ENCODE measurements at places on chromosomes 3 and 15.
A peak's percentile ranks its signal among the peaks of the same experiment; 100 is the strongest.

GRCh38 chr3:190780524-190780923, 82.0 kb downstream of the GMNC start:
- no peak for DNase-seq

GRCh38 chr3:101689286-101689685, 2.8 kb upstream of the RPL24 start:
- no peak for DNase-seq

DNA sequence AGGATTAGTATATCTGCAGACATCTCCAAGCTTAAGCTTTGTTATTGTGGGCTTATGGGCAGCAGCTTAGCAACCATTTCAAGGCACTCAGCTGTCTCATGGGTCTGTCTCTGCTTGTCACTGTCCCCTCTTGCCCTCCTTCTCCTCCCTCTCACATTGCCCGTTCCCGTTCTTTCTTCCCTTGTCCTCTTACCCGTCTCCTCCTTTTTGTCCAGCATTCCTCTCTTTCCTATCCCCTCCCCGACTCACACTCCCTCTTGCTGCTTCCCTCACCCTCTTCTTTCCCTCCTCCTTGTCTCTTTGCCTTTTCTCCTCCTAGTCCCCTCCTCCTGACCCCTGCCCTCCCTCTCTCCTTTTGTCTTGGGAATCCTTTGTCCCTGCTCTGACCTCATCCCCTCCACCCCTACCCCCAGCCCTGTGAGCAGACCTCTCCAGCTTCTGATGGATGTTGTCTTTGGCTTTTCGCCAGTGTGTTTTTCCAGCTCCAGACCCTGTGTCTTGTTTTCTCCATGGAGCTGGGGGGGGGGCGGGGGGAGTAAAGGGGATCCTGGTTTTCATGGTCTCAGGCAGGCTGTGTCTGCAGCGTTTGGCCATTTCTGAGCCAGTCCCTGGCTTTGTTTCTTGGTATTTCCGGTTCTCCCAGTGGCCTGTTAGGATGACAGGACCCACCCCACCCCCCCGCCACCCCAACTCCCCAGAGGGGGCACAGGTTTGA, 47.9 kb upstream of the TRAK1 start:
- peak; percentile 36 for DNase-seq

- DNase-seq: no peak
These were observed 30.5 kb downstream of the ITGB5 start for GRCh38 chr3:124856677-124857076.

DNA sequence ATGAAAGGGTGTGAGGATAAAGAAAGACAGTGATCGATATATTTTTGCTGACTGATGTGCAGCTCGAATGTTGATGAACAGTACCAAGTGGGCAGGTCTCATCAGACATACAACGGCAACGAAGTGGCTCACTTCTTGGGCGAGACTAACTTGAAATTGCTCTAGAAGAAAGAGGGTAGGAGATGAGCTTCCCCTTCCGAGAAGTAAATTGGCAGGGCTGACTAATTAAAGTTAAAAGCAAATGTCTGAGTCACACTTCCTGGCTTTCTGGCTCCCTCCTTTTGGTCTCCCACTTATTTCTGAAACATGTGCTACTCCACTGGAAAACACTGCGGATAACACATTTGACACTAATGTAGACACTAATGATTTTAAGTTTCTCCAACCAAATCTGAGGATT, 228.3 kb downstream of the ABHD5 start:
- no peak for DNase-seq

DNA sequence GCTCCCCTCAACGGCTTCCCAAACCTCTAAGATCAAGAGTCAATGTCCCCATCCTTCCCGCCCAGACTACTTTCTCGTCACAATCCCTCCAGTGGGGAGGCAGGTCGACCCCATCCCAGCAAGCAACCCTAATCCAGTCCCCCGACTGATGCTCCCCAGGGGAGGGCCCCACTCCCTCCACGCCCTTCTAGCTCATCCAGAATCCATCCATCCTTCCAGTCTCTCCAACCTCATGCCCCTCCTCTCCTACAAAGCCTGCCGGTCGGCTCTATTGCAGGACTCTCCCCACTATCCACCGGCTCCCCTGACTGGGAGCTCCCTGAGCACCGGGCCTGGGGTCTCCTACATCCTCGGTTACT, 1.3 kb downstream of the ADAMTS7 start:
- no peak for DNase-seq

DNA sequence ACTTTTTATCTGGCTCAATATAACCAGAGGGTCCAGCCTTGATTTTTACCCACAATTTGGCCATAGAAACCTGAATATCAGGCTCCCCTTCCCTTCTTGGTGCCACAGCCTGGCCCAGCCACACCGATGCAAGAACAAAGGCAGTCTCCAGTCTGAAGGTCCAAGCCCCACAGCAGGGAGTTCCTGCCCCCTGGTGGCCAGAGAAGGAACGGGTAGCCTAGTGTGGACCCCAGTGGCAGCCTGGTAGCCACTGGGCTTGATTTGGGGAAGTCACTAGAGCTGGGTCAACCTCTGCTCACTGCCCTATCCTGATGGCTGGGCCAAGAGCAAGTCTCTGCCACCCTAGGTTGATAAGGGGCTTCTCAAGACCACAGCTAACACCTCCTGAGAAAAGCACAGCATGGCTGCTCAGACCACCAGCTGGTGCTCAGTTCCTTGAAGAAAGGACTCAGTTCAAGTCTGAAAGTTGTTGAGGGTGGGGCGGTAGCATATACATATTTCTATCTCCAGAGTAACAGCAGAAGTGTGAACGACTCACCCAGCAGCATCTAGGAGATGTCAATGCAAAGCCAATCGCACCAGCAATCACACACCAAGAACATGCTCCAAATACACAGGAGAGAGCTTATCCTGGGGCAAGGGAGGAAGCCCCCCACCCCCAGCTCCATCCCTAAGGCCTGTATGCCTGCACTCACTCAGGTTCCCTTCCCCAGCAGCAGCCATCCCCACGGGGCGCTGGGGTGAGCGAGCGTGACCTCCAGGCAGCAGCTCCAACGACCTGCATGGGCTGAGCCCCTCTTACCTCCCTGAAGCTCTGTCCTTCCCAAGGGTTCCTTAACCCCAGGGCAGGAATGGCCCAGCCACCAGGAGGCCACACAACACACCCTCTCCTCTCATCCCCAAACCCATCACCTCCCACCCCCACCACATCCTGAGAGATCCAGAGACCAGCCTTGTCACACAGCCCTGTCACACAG, 7.6 kb downstream of the PFKFB4 start:
- DNase-seq: peak; percentile 85

GRCh38 chr3:187684880-187685279, 14.7 kb upstream of the SST start:
- DNase-seq: no peak

- DNase-seq: no peak
These were observed 47.5 kb upstream of the FSIP1 start for GRCh38 chr15:39830166-39830565.

DNA sequence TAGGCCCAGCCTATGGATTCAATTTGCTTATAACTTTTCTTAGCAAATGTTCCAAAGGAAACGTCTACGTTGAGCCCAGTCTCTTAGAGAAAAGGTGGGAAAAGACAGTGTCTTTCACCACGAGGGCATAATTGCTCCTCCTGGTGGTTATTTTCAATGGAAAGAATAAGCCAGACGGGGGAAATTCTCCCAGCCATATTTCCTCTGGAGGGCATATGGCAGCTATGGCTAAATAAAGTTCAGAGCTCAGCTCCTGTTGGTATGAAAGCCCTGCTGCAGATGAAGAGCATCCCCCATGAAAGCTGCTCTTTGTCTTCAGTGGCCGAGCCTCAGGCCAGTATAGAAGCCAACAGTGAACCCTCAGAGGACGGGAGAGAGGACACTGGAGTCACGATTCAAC, 297.9 kb downstream of the RYR3 start:
- no peak for DNase-seq
